ENCODE measurements at places on chromosomes 13 and 19.

DNA sequence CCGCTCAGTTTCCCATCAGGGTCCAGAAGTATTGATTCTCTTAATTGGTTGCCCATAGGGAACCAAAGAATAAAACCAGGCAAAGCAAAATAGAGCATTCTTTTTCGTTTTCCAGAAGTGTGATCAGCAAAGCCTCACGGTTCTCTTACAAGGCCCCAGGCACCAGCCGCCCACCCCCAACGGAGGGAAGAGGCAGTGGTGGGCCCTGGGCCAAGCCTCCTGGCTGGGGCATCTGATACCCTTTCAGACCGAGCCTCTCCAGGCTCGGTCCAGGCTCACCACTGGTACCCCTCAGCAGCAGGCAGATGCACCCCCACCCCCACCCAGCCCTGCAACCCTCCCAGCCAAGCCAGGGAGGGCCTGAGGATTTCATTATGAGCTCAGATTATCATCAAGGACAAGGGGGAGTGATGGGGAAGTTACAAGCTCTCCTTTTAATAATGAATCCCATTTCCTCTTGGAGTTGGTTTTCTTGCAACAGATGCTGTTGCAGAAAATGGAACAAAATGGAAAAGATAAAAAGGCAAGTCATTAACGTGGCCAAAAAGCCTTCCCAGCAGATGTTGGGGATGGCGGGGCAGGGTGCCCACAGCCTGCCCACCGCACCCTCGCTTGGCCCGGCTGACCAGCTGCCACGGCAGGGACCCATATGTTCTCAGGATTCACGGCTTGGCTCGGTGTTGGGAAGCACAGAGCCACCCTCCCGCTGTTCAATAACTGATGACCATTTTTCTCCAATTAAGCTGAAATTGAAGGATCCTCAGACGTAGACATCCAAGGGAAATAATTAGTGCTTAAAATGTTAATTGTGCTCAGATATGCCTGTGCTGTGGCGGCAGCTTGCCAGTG is 45.9 kb upstream of the KCTD15 start:
- DNase-seq, result no peak

DNA sequence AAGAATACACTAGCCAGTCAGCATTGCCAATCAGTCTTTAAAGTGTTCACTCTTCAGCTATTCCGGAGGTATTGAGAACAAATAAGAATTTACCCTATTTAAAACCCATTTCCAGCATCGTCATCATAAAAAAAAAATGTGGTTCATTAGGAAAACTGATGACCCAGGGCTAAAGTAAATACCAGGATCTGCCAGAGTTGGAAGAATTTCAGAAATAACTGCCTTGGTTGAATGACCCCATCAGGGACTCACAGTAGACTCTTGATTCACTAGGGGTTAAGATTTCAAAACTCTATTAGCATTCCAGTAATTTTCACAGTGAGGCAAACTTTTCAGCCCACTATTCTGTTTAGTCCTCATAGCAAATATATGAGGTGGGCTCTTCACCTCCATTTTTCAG is 377.0 kb downstream of the ITGBL1 start:
- DNase-seq, result no peak

DNA sequence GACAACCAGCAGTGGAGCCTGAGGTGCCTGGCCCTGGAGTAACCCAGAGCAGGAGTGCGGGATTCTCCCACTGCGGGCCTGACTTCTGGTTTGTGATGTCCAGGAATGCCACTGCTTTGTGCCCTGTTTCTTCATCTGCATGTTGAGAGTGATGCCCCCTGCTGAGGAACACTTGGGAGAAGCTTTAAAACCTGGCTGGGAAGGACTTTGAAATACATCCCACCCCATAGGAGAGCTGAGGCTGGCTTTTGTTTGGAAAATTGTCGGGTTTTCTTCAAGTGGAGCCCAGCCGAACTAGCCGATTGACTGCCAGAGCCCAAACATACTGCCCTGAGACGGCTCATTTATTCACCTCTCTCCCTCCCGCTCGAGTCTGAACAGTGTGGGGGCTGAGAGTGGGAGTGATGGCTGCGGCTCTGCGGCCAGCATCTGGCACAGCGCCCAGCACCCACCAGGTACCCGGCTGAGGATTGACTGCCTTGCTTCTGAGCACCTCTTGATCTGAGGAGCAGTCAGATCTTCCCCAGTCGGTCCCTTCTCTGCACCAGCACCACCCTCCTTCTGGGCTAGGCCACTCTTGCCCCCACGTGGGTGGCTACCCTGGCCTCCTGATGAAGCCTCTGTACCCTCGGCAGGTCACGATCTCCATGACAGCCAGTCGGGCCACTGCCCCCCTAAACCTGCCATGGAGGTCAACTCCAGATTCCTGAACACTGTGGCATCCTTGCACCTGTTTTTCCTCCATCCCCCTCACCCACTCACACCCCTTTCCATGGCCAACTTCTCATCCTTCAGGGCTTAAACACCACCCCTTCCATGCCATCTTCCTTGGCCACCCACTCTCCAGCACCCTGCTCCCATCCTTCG is 148.9 kb downstream of the SIPA1L3 start:
- no peak for DNase-seq

DNA sequence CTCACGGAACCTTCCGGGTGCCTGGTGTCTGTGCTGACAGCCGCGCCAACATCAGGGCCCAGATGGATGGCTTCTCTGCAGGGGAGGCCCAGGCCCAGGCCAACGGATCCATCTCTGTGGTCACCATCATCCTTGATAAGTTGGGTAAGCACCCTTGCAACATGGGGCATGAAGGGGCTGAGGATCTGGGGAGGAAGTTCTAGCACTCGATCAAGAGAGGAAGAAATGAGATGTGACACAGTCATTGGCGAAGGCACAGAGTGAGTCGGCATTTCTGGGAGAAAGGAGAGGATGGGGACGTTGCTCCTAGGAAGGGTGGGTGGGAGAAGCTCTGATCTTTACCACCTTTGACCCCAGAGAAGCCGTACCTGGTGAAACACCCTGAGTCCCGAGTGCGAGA is 4.4 kb downstream of the CILP2 start:
- DNase-seq, result no peak

- peak; percentile 69 for DNase-seq
Observed at GRCh38 chr19:13597640-13598039, 91.4 kb upstream of the CACNA1A start.

DNA sequence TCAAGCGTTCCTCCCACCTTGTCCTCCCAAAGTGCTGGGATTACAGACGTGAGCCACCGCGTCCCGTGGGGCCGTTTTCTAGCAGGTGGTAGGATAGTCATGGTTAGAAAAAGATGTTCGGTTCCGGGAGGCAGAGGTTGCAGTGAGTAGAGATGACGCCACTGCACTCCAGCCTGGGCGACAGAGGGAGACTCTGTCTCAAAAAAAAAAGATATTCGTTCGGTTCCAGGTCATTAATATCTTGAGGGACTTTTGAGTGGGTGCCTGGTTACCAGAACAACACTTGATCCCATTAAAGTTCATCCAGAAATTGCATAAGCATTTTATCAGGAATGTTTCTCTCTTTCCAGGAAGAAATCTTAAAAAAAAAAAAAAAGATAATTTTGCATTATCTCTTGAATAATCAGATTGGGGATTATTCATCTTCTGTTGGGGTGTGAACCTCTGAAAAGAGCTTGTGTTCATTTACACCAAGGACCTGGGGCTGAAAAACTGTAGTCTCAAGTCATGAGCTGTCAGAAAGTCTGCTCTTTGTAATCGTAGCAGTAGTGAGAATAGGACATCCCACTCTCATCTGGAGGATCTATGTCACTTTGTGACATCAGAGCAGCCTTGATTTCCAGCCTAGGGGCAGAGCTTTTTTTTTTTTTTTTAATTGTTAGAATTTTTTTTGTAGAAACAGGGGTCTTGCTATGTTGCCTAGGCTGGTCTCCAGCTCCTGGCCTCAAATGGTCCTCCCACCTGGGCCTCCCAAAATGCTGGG is 1.0 kb upstream of the ETHE1 start:
- DNase-seq, result no peak

- DNase-seq, result peak; percentile 80
Observed at GRCh38 chr19:5434970-5435641, 20.1 kb upstream of the ZNRF4 start.

GRCh38 chr19:40598918-40599307 is 2.3 kb upstream of the LTBP4 start:
- no peak for DNase-seq

GRCh38 chr19:14315433-14315832 is 65.8 kb upstream of the ADGRE5 start:
- DNase-seq, result no peak

DNA sequence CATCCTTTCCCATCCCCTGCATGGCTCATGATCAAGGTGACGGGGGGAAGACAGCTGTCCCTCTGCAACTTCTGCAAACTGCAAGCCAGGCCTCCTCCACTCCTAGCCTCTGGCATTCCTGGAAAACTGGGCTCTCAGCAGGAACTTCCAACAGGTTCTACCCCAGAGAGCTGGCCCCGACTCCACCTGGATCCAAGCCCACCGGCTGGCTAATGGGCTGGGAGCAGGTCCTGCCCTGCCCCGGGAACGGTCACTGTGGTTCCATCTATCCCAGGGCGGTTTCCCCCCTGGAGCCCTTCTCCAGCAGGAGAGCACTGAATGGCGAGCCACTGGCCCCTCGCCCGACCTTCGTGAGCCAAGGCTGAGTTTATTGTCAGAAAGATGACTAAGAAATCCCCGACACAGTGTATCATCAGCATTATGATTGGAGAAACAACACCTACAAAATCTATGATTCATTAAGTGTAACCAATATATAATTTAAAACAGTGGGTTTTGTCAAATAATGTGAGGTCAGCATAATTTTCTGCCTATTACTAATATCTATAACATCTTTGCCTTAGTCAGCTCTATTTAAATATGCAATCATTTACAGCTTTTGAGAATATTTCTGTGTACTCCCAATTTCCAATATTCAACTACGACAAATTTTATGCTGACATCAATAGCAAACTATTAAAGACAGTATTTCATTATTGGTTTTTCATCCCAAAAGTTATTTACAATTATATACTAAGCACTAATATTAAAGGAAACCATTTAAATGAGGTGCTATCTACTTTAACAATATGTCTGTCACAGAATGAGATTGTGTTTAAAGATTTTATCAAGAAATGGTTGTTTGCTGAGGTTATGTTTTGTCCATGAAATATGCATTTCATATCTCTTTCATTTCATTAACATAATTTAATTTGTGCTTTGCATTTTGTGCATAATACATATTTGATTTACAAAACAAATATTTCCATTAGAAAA is 133.0 kb downstream of the URI1 start:
- DNase-seq, result no peak

DNA sequence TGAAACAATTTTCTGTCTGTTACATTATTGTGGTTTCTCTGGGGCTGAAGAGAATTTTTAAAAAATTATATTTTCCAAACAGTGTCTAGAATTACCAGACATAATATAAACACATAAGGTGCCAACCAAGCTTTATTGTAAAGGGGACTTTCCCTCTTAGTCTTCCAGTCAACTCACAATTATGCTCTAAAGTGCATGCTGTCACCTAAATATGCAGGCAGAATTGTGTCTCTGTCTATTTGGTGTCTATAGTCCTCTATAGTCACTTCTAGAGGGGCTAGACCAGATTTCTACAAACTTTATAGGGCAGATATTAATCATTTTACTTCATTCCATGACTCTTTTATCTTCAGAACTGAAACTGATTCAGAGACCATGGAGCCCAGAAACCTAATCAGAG is 12.8 kb downstream of the ZNF254 start:
- no peak for DNase-seq

DNA sequence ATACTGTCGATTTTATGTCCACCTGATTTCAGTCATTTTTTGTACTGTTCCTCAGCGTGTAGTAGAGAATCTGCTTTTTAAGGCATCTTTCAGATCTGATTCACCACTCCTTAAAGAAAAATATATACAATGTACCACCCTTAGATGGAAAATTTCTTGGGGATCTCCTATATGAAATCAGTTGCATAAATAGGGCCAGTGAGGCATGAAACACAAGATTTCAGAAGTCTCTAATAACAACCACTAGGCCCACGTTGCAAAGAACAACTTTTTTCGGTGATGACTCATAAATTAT is 1.4 kb downstream of the USP12 start:
- no peak for DNase-seq

GRCh38 chr19:2538096-2538757 is 62.3 kb downstream of the GADD45B start:
- no peak for DNase-seq

DNA sequence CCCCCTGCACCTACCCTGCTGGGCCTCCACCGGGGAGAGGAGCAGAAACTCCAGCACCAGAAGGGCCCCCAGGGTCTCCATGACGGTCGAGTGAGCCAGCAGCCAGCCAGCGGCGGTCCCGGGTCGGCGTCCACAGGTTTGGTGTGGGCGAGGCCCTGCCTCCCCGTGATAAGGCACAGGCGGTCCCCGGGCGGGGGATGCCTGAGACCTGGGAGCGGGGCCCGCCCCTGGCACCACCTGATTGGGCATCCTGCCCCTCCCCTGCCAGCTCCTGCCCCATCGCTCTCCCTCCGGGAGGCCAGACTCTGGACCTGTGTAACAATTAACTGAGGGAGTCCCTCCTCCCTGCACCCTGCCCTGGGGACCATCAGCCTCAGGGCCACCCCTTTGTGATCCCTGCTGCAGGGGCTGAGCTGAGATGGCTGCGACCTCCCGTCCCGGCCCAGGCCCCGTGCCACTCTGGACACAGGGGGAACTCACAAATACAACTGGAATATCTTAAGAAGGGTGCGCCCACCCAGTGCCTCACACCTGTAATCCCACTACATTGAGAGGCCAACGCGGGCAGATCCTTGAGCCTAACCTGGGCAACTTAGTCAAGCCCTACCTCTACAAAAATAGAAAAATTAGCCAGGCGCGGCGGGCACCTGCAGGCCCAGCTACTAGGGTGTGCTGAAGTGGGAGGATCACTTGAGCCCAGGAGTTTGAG is at the start of gene SMIM24:
TSS of gene SMIM24 (minus strand) at position 143 of the 709 bp plus-strand sequence. CDS start at position 81, 62 bp downstream.
- no peak for DNase-seq

- no peak for DNase-seq
Observed at GRCh38 chr13:73069206-73069805, 10.5 kb downstream of the KLF5 start.

DNA sequence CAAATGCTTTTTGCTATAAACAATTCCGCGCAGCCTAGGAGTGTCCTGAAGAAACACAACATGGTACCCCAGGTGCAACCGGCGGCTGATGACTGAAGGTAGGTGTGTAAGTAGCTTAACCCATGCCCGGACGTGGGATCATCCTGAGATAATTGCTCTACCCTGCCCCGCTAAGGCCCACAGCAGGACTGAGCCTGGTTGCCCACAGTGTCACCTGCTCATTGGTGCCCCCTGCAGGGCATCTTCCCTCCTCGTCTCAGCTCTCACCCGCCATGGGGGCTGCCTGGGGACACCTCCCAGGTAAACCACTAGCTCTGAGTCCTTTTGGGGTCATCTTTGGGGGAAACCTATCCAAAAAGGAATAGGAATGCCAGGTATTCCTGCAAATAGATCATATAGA is 22.3 kb downstream of the TMEM161A start:
- no peak for DNase-seq

GRCh38 chr13:23988546-23989122 is 91.3 kb upstream of the C1QTNF9B start:
- no peak for DNase-seq
